CD4-positive, alpha-beta T cell treated with Interleukin-1 beta for 1 hour (primary cell): ENCODE measurements at places on chromosomes 1 and 21.

- DNase-seq, result peak; percentile 74
Measured at GRCh38 chr1:92476071-92476631, 10.6 kb downstream of the GFI1 start.

GRCh38 chr1:58030456-58030855 is 516.1 kb downstream of the OMA1 start:
- DNase-seq, result no peak

DNA sequence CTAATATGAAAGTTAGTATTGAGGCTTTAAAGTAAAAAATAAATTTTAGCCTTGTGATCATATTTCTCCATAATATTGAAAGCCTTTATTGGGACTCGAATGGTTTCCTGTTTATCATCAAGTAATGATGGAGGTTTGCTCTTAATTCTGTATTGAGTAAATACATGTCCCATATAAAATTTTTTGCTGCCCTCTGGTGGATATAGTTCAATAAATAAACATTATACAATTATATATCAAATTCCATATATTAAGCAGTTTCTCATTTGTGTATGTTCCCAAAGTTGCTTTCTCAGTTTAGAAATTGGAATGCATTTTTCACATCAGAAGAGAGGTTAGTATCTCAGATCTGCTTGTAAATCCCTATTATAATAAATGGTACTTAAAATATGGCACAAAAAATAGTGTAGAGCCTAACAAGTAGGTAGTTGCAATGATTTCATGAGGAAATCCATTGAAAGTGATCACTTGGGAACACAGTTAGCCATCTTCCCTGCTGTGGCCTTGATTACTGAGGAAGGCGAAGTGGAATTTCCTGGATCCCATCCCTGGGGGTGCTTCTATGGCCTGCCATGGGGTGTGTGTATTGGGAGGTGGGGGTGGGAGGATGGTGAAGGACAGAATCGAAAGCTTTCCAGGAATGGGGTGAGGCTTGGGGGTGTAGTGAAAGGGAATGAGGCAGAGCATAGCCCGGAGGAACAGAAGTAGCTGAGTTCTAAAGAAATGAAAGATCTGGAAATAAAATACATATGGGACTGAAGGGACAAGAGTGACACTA is 84.1 kb upstream of the C21orf91 start:
- DNase-seq, result peak; percentile 63

DNA sequence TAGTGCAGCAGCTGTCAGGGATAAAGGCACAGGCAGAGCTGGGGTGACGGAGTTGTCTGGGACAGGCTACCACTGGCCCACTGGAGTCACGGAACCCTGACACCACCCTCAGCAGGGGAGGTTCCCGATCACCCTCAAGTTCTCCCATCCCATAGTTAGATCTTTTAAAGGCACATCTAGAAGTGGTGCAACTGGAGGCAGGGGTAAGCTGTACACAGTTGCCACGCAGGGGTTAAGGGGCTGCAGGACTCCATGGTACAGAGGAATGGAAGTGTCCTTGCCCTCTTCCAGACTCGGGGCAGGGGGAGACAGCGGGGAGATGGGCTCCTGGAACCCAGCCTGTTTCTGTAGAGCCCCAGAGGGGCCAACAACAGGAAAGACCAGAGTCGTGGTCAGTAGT is 13.3 kb downstream of the CC2D1B start:
- DNase-seq, result no peak

DNA sequence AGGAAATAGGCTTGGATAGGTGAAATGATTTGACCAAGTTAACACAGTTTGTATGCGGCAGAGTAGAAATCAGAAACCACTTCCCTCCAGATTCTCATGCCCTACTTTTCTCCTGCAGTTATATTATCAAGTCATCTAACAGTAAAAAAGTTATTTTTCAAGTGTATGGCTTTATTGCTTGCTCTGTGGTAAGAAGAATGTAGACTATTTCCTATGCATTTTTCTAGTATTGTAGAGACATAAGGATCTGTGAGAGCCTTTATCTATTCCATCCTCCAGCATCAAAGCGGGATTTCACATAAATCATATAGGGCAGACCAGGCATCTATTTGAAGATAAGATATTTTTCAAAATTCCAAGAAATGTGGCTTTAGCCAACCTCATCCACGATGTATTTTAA is 208.5 kb downstream of the TTLL7 start:
- no peak for DNase-seq

DNA sequence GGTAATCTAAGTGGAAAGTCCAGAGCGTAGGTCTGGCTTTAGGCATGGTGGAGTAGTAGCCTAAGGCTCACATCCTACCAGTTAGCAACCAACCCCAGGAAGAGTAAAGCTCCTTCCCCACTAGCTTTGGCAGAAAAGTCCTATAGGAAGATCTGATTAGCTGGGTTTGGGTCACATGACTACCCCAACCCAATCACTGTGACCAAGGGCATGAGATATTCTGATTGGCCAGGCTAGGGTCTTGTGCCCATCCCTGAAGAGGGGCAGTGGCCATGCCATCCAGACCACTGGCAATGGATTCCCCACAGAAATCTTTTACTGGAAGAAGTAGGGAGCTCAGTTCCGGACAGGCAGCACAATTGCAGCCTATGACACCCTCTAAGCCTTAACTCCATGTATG is 58.6 kb upstream of the CD34 start:
- DNase-seq, result no peak
